Temporal lobe (tissue), 4 donors: ENCODE measurements at places on chromosomes 4 and X. TPM values are rescaled to one million over a fixed set of nuclear protein-coding genes. Genes with fewer than 3 reads are reported as not detected.

Gene LETM1
- 57.3 TPM for total RNA-seq

Gene IL1RAPL1
- total RNA-seq, result 11.1 TPM

Gene MAGEE1
- 12.0 TPM for total RNA-seq

Gene VEGFC
- total RNA-seq, result 2.2 TPM

Gene ENPEP
- 1.7 TPM for total RNA-seq

Gene ZAR1
- 0.25 TPM for total RNA-seq

Gene CENPE
- total RNA-seq, result 3.4 TPM

Gene EMCN
- 2.5 TPM for total RNA-seq

Gene IL15
- total RNA-seq, result 0.25 TPM

Gene PDLIM3
- total RNA-seq, result 12.3 TPM

Gene EVC2
- 1.2 TPM for total RNA-seq

Gene SUPT20HL2
- not detected for total RNA-seq

Gene MAGEA1
- total RNA-seq, result not detected

Gene MFAP3L
- total RNA-seq, result 10.8 TPM

Gene FREM3
- under 0.01 TPM for total RNA-seq
